ENCODE measurements at places on chromosomes 1 and 21. TPM values are rescaled to one million over a fixed set of nuclear protein-coding genes. Genes with fewer than 3 reads are reported as not detected.

GRCh38 chr1:22074803-22075202, 22.3 kb downstream of the CDC42 start:
- DNase-seq, result no peak

DNA sequence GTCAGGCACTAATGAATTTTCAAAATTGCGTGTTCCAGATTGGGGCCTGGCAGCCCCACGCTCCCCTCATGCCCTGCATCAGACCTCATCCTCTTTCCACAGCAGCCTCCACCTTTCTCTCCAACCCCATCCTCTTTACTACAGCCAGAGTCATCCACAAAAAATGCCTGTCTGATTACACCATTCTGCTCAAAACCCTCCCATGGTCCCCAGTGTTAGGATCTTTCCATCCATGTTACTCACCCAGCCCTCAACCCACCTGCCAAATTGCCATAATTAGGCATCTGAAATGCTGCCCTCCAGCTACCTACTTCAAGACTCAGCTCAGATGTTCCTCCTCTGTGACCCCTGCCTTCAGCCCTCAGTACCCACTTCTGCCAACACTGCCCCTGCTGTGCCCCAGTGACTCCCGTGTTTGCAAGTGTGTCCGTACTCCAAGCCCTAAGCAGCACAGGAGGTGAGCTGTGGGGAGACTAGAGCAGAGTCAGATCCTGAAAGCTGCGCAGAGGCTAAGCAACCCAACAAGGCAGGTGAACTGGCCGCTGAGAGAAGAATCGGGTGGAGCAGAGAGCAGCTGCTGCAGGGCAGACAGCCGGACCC, 715 bp upstream of the ARTN start:
- DNase-seq, result no peak

DNA sequence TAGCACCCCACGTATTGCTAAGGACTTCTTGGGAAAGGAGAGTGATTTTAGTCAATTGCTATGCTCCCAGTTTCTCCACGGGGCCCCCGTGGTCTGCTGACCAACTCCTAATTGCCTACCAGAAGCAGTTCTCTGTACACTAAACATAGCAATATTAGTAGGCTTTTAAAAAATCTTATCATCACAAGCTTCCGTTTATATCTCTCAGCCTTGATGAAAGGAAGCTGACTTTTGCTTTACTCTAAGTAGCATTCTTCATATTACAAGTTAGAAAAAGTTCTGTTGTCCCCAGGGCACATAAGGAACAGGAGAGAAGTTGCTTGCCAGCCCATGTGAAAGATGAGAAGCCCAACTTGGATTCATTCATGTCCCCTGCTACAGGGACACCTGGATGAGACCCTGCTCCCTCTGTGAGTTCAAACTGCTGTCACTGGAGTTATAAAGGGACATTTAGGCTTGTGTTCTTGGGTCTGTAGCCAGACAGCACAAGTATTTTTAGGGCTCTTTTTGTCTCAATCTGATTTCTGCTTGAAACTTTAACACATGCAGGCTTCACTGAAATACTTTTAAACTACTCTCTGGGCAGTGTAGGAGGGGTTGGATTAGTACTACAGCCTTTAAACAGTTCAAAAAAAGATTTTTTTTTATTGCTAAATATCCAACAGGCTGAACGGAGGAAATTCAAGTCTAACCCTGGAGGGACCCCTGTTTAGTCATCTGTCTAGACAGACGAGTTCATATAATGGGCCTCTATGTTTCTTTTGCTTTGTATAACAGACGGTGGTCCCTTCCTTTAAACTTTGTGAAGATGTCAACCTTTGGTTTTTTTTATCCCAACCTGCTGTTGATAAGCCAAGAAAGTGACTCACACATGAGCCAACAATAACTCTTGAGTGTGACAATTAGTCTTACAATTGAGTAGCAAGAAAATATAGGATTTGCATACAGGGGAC, 29.5 kb downstream of the TGFB2 start:
- no peak for DNase-seq

GRCh38 chr1:118021668-118022067, 92.1 kb downstream of the WDR3 start:
- no peak for DNase-seq

DNA sequence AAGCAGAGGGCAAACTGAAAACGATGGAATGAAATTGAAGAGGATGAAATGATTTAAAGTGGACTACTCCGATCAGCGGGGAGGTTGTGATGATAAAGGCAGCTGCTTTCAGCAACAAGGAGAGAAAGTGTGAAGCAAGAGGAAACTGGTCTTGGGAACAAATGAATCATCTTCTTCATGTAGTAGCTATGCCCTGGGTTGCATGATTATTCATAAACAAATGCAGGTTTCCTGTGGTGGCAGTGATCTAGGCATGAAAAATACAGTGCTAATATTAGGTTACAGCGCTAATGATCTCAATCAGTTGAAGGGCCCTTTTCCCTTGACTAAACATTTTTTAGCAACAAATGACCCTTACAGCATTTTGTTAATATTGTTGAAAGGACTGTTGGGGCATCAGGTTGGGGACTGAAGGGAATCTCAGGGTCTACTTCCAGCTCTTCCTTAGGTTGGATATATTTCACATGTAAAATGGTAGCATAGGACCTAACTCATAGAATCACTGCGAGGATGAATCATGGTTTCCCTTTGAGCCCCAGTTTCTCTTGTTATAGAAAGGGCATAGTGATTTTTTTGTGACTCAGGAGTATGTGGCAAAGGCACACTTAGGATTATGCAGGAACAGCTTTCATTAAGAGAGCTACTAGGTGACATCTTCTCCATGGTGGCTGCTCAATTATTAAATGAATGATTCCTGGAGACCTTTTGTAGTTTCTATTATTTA, 1.9 kb upstream of the ZFYVE9 start:
- DNase-seq, result no peak

DNA sequence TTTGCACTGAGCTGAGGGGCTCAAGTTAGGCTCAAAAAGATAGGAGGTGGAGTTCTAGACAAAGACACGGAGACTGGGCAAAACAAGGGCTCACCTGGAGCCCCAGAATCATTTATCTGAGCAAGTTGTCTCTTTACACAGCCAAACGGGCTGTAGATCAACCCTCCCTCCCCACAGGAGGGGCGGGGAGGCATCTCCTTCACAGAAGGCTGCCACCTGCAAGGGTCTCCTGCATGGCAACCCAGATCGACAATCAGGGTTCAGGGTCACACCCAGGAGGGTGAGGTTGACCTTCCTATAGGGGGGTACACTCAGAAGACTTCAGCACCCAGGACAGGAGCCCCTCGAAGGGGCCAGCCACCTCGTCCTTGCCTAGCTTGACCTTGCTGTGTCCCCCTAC, 84.0 kb downstream of the CD247 start:
- DNase-seq, result no peak

GRCh38 chr1:167051907-167052306, 38.3 kb downstream of the GPA33 start:
- DNase-seq, result no peak

DNA sequence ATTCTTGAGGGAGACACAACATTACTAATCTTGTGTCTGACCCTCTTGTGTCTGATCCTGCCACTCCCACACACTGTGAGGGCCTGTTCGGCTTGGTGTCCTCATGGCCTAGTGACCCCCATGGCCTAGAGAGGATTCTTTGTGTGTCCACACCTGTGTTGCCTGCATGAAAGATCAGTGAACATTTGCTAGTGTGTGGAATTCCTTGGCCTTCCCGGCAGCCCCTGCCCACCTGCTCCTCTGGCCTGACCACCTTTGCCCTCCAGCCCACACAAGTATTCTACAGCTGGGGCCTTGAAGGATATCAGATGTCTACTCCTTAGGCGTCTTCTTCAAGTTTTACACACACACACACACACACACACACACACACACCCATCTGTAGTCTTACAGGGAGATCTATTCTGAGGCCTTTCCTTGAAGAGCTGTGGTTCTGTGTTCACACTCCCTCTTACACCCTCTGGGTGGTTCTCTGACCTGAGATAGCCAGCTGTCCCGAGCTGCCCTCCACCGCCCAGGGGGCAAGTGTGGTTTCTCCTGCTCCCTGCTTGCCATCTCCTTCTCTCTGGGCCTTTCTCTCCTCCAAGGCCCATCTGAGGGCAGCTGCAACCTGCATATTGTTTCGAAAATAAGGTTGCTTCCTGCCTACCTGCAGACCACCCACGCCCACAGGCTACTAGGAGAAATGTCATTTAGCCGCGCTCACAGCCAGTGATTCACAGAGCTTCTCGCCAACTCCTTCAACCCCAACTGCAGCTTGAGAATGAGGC, 45.4 kb downstream of the CD247 start:
- DNase-seq, result no peak

Gene LCE2A
- not detected for total RNA-seq

Gene AGMAT
- 0.42 TPM for total RNA-seq

Gene TENT5C
- total RNA-seq, result 109 TPM

Gene FAM72A
- total RNA-seq, result 1.8 TPM

Data from natural killer cell (primary cell).